NCI-H2029 treated with DMSO at 0.1 percent for 48 hours (cell line): ENCODE measurements at places on chromosomes 12 and 14.

GRCh38 chr12:128613837-128614590 is 209.7 kb downstream of the SLC15A4 start:
- no peak for DNase-seq

DNA sequence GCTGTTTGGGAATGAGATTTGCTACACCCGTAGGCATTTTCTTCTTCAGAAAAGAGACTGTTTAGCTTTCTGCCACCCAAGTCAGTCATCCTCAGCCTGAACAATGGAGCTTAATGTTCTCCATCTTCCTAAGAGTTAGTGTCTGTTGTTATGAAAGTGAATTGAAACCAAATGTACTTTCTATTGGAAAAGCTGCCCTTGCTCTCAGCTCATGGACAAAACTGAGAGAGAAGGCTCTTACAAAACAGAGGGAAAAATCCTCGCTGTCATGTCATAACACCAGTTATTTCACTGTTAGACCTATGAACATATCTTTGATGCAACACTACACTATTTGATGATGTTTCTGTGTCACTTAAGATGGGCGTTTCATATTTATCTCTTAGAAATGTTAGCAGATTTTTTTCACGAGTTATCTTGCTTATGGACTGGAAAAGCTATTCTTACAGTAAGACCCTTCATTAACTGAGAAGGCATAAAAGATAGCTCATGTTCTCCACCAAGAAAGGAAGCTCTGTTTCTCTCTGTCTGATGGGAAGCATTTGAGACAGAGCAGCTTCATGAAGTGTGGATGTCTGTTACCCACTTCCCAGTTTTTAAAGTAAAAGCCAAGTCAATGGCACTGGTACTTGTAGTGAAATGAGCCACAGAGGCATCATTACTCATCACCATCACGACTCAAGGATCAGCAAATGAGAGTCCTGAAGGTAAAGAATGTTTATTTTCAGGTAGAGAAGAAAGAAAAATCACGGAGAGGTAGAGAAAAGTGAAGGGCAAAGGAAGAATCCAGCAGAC is 483.9 kb downstream of the ZFP36L1 start:
- no peak for DNase-seq

DNA sequence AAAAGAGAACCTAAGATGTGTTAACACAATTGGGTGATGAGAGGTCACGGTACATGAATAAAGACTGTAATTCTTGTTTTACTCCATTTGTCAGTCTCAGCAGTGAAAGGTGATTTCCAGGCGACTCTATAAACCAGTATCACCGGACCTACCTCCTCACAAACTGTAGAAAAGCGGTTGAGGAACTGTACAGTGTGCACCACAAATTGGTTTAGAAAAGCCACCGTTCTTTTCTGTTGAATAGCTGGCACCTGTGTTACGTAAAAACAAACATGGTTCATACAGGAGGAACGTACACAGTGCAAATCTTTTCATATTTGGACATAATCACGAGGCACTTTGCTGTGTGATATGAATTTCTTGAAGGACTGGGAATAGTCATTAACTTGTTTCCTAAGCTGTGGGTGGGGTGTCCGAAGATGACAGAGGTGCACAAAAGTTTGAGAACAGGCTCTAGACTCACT is 663 bp downstream of the WASHC3 start:
- DNase-seq = no peak

GRCh38 chr12:3265406-3265805 is 188.2 kb downstream of the TSPAN9 start:
- no peak for DNase-seq

DNA sequence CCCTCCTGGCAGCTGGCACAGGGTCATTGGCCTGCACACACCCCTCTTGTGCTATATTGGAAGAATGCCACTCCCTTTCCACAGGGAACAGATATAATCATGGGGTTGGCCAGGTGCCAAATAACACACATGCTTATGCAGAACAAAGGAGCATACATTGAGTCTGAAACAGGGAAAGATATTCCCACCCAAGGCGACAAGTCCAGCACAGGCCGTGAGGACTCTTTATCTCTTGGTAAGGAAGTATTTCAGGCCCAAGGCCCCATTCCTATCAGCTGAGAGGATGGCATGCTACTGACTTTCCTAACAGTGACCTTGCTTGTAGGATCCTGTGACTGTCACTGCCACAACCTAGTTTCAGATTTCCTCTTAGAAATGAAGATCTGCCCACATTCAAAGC is 59.0 kb upstream of the STXBP6 start:
- DNase-seq = peak; percentile 99

- no peak for DNase-seq
These were observed 96.6 kb downstream of the CDK17 start for GRCh38 chr12:96303653-96304052.

DNA sequence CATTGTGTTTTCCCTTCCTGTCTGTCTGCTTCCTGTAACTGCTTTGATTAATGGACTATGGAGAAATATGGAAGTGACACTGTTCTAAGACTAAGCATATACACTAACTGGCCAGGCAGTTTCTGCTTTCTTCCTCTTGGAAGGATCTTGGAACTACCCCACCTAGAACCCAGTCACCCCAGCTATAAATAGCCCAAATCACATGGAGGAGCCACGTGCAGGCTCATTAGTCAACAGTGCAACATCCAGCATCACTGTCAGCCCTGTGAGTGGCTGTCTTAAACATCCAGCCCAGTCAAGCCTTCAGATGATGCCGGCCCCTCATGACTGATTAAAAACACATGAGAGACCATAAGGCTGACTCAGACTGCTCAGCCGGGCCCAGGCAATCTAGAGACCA is 39.2 kb downstream of the BCAT1 start:
- DNase-seq = no peak

- DNase-seq = no peak
These were observed 21.2 kb downstream of the DEGS2 start for GRCh38 chr14:100138082-100138787.

DNA sequence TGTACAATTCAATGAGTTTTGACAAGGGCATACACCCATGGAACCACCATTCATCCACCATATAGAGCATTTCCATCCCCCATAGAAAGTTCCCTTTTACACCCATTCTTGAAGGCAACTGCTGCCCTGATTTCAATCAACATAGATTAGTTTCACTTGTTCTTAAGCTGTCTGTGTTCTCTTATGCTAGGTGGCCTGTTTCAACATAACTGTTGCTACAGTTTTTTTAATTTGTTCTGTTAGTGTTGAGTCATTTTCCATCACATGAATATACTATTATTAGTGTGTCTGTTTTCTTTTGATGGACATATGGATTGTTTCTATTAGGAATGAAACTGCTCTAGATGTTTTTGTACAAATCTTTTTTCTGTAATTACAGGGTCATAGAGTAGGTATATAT is 123.4 kb downstream of the PTPRQ start:
- no peak for DNase-seq

DNA sequence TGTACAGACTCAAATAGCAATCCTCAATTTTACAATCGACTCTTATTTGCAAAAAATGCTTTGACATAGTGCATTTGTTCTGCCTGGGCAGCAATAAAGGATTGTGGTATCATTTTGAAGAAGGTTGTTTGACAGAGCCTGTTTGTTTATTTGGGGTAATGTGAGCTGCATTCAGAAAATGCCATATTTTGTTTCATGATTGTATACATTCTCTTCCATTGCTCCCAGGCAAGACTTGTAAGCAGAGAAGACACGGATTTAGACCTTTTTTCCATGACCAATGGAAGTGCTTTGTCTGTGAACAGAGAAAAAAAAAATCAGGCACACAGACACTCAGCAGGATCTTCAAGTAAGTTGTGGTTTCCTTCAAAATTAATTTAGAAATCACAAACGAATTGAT is 35.5 kb upstream of the ALX1 start:
- no peak for DNase-seq

GRCh38 chr14:101780887-101781239 is 19.4 kb downstream of the PPP2R5C start:
- DNase-seq = no peak

DNA sequence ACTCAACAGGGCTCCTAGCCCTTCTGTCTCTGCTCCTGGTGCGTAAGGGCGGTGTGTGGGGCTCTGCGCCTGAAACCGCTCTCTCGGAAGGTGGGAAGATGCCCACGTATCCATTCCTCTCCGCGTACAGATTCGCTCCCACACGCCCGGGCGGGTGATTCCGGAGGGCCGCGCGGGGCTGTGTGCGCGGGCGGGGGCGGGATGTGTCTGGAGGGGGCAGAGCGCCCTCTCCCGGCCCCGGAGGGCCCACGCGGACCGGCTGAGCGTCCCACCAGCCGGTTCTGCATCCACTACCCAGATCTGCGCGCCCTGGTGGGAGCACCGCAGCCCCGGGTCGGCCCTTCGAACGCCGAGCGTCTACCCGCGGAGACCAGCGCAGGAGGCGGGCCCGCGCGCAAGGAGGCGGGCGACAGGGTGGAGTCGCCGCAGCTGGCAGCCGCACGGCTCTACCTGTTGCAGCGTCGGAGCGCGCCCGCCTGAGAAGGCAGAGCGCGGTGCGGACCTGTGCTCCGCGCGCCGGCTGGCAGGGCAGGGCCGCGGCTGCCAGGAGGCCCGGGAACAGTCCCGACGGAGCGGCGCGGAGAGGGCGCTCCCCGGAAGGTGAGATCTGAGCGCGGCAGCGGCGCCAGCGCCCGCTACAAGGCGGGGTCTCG is 1.4 kb upstream of the KCNK13 start:
- DNase-seq = no peak

GRCh38 chr12:10069976-10070375 is 28.8 kb downstream of the CLEC1A start:
- DNase-seq = no peak

DNA sequence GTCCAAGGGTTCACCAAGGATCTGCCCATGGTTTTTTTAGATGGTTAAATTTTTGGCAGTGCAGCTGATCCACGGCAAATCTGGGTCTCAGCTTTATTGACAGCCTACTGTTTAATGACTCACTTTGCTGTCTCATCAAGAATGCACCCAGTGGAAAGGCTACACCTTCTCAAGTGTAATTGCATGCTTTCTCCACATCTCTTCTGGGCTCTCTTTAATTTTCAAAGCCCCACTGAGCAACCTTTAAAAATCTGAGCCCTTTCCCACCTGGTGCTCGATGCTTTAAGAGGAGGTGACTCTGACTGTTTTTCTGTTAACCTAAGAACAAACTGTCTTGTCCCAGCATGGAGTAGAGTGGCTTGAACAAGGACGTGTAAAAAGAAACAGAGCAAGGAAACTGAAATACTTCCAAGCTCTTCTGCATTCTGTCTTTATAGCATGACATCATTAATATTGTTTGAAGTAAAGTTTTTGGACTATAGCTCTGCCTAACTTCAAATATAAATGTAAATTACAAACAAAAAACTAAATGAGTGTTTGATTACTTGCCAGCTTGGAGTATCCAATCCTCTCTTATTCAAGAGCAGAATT is 214.2 kb upstream of the KRR1 start:
- no peak for DNase-seq

DNA sequence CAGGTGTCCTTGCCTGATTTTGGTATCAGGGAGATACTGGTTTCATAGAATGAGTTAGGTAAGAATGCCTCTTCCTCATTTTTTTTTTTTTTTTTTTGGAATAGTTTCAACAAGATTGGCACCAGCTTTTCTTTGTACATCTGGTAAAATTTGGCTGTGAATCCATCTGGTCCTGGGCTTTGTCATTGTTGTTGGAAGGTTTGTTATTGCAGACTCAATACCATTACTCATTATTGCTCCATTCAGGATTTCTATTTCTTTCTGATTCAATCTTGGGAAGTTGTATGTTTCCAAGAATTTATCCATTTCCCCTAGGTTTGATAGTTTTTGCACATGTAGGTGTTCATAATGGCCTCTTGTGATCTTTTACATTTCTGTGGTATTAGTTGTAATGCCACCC is 126.0 kb upstream of the KITLG start:
- DNase-seq = no peak

DNA sequence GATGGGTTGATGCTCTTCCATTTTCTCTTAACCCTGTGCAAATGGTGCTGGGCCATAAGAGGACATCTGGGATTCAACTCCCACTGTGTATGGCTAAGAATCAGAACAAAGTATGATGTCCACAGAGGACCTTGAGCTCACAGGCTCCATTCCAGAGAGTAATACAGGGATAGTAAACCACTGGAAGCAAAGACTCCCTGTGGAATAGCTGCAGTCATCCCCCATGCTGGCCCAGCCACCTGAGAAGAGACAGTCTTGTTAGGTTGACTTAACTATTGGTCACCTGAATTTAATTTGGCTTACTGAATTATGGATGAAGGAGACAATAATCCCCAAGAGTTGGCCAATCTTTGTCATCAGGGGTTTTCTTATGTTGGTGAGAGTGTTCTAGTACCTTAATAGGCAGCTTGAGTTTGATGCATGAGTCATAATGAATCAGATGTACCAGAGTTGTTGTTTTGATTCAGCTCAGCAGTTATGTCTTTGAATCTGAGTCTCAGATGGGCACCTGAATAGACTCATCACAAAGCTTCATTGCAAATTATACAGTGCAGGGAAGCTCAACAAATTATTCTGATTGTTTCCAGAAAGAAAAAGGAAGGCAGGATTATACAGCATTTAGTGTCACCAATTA is 122.7 kb downstream of the SSPN start:
- DNase-seq = no peak

- no peak for DNase-seq
These were observed 6.8 kb downstream of the FAM161B start for GRCh38 chr14:73943083-73943482.

DNA sequence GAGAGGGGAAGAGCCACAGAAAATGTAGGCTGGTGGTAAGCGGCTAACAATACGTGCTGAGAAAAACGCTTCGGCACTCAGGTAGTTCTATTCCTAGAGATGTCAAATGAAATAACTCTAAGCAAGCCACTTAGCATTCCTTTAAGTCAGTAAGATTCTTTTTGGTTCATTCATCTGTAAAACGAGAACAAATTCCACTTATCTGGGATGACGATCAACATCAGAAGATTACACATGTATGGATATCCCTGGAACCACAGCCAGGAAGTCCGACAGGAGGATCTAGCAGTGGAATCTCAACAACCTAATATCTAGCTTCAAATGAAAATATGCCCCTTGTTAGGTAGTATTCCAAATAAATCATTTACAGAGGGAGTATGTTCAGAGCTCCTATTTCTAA is 74.6 kb upstream of the CDKN3 start:
- no peak for DNase-seq

- no peak for DNase-seq
These were observed 131.2 kb upstream of the FOXG1 start for GRCh38 chr14:28635387-28635786.

DNA sequence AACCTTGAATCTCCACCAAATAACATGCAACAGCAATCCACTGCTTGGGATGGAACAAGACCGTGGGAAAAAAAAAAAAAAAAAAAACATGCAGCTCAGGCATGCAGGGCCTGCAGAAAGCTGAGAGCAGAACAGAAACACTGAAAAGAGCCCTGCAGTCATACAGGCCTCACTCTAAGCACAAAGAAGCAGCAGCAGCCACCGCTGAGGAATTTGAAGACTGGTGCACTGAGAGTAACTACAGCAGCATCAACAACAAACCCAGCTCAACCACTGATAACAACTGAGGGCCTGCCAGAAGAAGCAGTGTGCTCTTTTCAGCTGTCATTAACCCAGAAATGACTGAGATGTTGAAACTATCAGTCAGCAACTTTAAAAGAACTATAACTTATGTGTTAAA is 354.7 kb upstream of the TMTC1 start:
- DNase-seq = no peak

- DNase-seq = no peak
These were observed 71.8 kb upstream of the BCAT1 start for GRCh38 chr12:25020621-25021243.
